ENCODE measurements at places on chromosomes 7 and 10. TPM values are rescaled to one million over a fixed set of nuclear protein-coding genes. Genes with fewer than 3 reads are reported as not detected.

Gene ARHGEF5
- 3.8 TPM for total RNA-seq

Gene NPC1L1
- total RNA-seq = under 0.01 TPM

Gene FAM13C
- 1.00 TPM for total RNA-seq

Gene CFAP46
- total RNA-seq = 0.73 TPM

Gene CFAP69
- total RNA-seq = 1.00 TPM

Gene SKIDA1
- total RNA-seq = under 0.01 TPM

Gene MSMB
- not detected for total RNA-seq

Gene GATAD1
- total RNA-seq = 14.5 TPM

Gene ARHGEF35
- 2.9 TPM for total RNA-seq

Gene UNCX
- not detected for total RNA-seq

Gene TAS2R41
- total RNA-seq = not detected

Gene PLXNA4
- under 0.01 TPM for total RNA-seq

Gene AKR1D1
- total RNA-seq = not detected

All from melanocyte of skin (primary cell).